ENCODE measurements at places on chromosomes 5 and 9.

DNA sequence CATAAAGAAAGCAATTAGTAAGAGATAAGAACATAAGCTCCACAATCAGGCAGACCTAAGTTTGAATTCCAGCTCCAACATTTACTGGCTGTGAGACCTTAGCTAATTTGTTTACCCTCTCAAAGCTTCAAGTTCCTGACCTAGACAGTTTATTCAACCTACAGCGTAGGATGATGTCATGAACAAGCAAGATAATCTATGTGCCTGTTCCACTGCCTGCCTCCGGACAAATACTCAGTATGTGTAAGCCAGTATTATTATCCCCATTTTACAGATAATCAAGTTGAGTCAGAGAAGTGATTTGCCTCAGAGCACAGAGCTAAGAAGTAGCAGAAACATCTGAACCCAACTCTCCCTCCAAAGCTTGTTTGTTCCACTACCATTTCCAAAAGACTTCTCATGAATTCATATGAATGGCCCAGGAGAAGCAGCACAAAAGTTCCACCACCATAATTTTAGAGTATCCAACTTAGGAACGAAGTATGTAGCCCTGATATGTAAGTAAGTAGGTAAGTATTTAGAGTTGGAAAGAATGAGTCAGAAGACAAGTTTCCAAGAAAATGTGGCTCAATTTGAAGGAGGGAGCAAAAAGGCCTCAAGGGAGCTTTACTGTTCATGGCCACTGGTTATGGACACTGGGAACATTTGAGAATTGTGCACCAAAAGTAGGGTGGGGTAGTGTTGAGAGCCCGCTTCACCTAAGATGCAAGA is 398.2 kb downstream of the NFIB start:
- DNase-seq = no peak

- DNase-seq = peak; percentile 39
These were observed 1.0 kb downstream of the ADAMTS19 start for GRCh38 chr5:129460936-129461710.

DNA sequence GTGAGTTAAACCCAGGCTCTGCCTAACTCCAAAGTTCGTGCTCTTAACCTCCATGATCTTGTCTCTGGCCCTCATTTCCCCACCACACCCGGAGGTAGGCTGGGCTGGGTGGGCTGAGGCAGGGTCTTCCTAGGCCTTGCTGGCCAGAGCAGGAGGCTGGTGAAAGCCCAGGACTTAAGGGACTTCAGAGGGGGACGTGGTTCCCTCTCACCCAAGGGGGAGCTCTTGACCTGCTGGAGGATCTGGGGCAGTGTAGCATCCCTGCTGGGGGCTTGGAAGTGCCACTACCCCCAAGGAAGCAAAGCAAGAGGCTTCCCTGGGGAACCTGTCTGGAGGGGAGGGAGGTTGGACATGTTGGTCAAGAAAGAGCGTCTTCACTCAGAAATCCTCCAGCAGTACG is 14.7 kb downstream of the PITX1 start:
- no peak for DNase-seq

GRCh38 chr9:4994166-4994890 is 9.3 kb downstream of the JAK2 start:
- DNase-seq = no peak

GRCh38 chr5:145101246-145101645 is 733.9 kb downstream of the PRELID2 start:
- DNase-seq = no peak

GRCh38 chr5:119079318-119079921 is 8.5 kb downstream of the DMXL1 start:
- no peak for DNase-seq

DNA sequence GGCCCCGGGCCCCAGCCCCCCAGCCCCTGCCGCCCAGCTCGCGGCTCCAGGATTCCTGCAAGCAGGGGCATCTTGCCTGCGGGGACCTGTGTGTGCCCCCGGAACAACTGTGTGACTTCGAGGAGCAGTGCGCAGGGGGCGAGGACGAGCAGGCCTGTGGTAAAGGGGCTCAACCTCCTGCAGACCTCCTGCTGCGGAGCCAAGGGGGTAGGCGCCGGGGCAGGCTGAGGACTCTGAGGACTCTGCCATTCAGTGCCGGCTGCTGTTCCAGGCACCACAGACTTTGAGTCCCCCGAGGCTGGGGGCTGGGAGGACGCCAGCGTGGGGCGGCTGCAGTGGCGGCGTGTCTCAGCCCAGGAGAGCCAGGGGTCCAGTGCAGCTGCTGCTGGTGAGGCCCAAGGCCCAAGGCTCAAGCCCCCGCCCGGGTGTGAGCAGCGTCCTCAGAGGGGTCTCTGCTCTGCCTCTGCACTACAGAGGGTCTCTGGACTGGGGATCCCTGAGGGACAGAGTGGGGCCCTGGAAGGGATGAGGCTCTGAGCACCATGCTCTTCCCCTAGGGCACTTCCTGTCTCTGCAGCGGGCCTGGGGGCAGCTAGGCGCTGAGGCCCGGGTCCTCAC is 3.4 kb downstream of the MAMDC4 start:
- DNase-seq = no peak

DNA sequence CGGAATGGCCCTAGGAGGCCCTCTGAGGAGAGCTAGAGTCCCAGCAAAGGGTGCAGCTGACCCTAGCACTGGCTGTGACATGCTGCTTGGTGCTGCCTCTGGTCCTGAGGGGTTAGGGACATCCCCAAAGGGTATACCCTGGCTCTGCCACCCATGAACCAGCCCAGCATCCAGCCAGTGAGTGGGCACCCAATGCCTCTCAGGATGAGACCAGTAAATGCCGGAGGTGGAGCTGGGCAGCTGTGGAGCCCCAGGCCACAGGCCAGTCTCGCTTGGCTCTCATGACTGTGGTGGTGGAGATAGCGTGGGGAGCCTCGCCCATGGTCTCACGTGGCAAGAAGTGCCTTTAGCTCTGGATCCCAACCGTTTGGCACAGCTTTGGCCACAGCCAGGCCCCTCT is 3.7 kb upstream of the CEL start:
- no peak for DNase-seq

- no peak for DNase-seq
These were observed 268.8 kb upstream of the ANKRD55 start for GRCh38 chr5:56501781-56502557.

GRCh38 chr9:74770508-74771261 is 117.0 kb downstream of the TRPM6 start:
- DNase-seq = no peak

DNA sequence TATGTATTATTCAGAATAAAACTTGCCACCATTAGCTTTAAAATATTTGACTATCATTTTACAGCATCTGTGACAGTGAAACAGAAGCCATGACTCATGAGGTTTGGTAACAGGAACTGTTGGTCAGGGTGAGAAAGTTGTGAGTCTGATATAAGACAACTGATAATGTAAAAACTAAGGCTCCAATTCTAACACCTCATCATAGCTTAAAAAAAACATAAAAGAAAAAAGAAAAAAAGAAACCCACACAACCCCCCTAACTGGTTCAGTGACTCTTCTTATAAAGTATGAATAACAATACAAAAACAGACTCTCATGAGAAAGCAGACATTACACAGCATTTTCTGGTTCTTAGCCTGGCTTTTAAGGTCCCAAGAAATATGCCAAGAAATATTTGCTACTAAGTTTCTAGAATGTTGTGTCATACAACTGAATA is 85.8 kb downstream of the MRPS27 start:
- no peak for DNase-seq

GRCh38 chr5:109989994-109990722 is 300.4 kb downstream of the MAN2A1 start:
- no peak for DNase-seq

DNA sequence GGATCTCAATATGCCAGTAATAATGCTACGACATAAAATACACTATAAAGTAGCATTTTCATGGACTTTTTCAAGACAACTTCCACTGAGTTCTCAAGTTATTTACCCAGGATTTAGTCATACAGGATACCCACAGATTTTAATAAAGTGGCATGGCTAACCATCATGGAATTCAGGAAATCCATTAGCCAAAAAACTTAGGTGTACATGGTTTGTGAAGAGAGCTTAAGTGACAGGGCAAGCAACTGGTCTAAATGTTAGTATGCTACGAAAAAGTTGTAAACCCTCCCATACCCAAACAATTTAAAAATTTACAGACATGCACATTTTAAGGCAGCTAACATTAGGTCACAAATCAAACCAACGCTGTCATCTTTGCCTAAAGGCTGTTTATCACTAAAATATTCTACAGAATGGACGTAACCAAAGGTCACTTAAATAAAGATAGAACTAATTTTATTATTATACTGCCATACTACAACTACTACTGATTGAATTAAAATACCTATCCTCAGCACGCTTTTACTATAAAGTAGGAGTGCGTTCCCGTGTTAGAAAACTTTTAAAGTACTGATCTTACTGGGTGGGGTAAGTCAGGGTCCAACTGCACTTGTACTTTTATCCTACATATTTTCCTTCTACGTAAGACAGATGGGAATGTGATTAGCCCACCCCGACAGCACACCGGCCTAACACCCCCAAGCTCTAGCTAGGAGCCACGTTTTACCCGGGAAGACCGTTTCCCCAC is 1.1 kb downstream of the UBTD2 start:
- no peak for DNase-seq

DNA sequence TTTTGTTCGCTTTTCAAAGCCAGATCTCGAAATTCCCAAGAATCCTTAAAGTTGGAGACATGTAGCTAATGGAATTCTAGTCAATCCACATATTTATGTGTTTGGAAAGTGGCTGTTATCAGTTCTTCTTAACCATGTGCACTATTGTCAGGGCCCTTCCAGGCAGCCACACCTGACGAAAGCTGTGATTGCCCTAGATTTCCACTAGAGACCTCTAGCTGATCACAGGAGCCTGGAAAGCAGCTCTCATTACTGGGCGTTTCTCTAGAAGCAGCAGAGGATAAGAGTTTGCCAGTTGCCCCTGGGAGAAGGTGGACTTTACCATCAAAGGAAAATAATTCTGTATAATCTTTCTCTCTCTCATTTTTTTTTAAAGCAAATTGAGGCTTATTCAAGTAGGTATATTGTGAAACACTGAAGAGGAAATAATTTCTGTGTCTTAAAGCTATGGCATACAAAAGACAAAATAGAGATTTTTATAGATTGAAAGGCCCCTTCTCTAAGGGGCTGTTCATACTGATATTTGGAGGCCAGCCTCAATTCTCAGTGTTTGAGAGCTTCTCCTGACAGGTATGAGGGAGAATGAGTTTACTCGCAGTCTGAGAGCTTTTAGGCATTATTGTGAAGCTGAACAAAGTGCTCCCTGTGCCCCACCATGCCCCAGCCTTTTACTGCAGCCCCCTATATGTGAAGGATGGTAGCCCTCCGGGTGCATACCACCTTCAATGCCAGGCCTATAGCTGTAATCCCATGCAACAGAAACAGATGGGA is 405.4 kb upstream of the ACTBL2 start:
- DNase-seq = no peak
